ENCODE measurements at places on chromosomes 1 and 21.

GRCh38 chr1:246815693-246816270, 91.6 kb downstream of the SCCPDH start:
- DNase-seq: no peak

DNA sequence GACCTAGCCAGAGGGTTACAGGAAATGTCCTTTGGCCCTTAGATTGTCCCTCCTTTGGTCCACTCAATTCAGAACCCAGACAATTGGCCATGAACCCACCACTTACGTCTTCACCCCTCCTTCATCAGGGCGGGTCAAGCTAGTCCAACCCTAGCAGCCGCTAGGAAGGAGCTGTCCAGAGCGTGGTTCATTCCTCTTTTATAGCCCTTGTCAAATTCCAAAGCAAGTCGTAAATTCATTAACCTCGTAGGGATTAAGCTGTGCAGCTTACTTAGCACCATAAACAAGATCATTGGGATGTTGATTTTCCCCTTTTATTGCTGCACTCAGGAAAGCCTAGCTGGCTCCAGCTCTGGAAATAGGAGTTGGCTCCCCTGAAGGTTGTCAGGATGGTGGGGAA, 90.1 kb downstream of the TMEM53 start:
- DNase-seq: no peak

DNA sequence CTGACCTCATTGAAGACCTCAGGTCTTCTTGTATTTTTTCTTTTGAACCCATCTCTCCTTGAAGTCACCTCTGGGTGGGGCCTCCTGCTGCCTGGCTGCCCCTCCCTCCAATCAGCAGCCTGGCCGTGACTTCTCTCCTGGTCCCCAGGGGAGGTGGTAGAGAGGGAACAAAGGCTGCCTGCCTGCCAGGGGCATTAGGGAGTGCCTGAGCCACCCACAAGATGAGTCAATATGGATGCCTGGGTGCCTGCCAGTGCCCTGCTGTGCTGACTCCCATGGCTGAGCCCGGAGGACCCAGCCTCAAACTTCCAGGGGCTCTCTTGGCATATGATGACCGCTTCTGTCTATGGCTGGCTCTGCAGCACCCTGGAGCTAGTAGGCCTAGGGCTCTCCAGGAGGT, 5.3 kb upstream of the CDCP2 start:
- peak; percentile 86 for DNase-seq

- DNase-seq: peak; percentile 89
Measured at GRCh38 chr1:214445831-214446614, 105.4 kb downstream of the PTPN14 start.

DNA sequence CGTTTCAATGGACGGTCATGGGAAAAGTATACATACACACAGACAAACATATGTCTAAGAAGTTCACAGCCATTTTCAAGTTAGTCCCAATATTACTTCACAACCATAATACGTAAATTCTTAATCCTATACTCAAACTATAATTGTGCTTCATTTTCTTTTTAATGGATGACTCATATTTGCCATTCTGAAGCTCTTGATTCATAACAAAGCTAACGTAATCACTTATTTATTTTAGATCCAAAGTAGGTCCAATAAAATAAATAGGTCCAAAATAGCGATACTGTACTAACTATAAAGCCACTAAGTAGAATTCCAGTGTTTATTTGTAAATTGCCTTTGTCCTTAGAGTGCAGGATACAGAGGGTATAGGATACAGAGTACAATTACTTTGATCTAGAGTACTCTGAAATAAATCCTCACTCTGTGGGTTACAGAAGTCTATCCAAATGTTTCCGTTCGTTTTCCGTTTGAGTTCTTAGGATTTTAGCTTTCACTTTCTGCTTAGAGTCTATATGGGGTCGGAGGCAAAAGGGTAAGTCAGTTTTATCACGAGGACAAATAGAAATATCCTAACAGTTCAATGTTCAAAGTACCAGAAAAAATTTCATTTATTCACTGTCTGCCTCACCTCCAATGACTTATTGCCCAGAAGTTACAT, 8.8 kb upstream of the C1orf115 start:
- DNase-seq: no peak

GRCh38 chr1:221718381-221719277, 23.3 kb downstream of the DUSP10 start:
- DNase-seq: peak; percentile 57

GRCh38 chr1:36514501-36514900, 31.8 kb upstream of the CSF3R start:
- no peak for DNase-seq

- DNase-seq: no peak
Measured at GRCh38 chr1:116842654-116843053, 67.1 kb upstream of the PTGFRN start.

DNA sequence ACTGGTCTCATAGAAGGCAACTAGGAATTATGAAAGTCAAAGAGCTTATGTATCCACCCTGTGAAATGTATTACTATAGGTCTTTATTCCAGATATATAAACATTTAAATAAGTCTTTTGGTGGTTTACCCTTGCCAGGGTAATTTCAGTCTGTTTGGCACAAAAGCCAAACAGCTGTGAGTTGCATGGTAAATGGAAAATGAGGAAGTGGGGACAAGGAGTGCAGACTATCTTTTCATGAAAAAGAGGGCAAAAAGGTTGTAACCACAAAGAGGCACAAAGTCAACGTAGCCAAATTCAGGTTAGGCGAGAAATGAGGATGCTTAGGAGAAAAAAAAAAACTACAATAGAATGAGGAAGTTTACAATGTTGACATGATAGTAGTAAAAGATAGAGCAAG, 492.3 kb upstream of the PRMT6 start:
- no peak for DNase-seq

All from MCF 10A (cell line).